ENCODE measurements at places on chromosomes 2 and 18.

- DNase-seq, result no peak
Observed at GRCh38 chr18:23136326-23137096, 1.2 kb downstream of the CABLES1 start.

- no peak for DNase-seq
Observed at GRCh38 chr2:240300840-240301239, 134.6 kb upstream of the GPC1 start.

DNA sequence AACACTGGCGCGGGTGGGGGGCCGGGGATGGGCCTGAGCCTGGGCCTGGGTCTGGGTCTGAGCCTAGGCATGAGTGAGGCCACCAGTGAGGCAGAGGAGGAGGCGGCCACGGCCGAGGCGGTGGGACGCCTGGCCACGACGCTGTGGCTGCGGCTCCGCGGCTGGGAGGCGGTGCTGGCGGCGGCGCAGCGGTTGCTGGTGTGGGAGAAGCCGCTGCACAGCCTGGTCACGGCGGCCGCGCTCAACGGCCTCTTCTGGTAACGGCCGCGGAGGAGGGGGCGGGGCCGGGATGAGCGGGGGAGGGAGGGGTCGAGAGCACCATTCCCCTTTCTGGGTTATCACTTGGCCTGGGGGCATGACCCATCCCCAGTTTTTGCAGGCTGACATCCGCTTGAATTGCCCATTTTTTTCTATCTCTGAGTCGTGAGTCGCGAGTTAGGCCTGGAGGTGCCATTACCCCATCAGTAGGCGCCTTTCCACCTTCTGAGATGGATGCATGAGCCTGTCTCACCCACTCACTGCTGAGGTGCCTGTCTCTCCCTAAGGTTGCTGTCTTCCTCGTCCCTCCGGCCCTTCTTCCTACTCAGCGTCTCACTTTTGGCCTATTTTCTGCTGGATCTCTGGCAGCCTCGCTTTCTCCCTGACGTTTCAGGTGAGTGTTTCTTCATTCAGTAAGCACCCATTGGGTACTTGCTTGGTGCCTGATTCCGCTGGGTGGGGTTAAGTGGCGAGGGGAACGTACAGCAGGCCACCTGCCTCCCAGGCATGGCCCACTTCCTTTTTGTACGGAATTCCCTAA, 501 bp downstream of the RETREG2 start:
- no peak for DNase-seq

- peak; percentile 21 for DNase-seq
Observed at GRCh38 chr2:37287966-37288365, 36.7 kb downstream of the PRKD3 start.

- no peak for DNase-seq
Observed at GRCh38 chr2:187877391-187877790, 323.2 kb upstream of the TFPI start.

- no peak for DNase-seq
Observed at GRCh38 chr18:25190472-25190871, 161.5 kb downstream of the ZNF521 start.

DNA sequence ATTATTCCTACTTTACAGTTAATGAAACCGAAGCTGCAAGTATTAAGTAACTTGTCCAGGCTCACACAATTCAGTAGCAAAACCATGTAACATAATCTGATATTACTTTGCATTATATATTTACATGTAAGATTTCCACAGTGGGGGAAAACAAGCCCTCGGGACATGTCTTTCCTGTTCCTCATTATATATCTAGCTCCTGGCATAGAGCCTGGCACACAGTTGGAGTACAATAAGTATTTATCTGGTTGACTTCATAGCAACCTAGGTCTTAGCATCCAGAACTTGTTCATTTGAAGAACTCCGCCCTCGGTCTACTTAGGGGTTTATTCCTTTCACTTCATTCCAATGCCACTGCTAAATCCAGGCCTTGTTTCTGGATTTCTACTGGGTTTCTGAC, 1.6 kb upstream of the RBM45 start:
- no peak for DNase-seq

- no peak for DNase-seq
Observed at GRCh38 chr2:200359552-200359951, 53.1 kb downstream of the SPATS2L start.

DNA sequence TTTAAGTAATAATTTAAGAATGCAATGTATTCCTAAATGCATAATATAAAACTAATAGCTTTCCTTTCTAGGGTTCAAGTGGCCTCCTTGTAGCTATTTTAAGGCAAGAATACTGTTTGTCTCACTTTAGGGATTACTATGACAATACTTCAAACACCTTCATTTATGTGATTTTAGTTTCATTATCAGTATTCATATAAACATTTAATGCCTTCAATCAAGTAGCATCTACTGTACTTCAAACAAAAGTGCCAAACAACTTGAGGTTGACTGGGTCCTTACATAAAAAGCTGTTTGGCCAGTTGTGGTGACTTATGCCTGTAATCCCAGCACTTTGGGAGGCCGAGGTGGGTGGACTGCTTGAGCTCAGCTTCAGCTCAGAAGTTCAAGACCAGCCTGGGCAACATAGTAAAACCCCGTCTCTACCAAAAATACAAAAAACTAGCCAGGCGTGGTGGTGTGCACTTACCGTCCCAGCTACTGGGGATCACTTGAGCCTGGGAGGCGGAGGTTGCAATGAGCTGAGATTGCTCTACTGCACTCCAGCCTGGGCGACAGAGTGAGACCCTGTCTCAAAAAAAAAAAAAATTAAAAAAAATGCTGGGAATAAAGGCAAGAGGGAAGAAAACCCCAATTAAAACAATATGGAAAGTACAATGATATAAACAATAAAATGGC, 9.3 kb downstream of the MEX3C start:
- DNase-seq, result no peak

- DNase-seq, result no peak
Observed at GRCh38 chr18:2656981-2657512, 1.5 kb downstream of the SMCHD1 start.

DNA sequence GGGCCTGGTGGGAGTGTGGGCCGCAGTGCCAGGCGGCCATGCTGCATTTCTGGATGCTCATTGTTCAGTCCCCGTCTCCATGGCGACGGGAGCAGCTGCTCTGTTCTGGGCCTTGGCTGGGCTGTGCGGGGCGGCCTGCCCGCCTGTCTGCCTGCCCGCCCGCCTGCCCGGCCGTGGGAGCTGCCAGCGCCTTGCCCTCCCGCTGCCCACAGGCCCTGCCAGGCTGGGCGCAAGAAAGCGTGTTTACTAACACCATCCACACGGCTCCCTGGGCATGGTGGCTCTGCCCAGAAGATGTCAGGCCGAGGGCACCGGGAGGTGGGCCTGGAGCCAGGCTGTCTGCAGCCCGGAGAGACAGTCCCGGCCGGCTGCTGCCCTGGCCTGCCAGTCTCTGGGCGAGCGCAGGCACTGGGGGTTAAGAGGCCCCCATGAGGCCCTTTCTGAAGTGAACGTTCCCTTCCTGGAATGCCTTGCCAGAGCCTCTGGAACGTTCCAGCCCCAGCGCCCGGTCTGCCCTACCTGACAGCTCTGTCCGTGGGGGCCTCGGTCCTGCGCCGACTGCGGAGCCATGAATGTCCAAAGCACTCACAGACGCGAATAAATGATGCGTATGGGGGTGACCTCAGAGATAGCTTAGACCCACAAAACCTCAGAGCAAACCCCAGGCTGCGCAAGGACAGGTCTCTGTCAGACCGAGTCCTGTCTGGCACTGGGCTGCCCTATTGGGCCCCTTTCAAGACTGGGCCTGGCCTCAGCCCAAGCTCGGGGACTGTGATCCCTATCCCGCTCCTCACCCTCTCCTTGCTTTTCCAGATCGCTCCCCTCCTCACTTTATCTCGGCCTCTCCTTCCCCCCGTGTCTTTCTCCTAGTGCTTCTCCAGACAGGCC, 44.3 kb downstream of the MYCN start:
- DNase-seq, result no peak

- no peak for DNase-seq
Observed at GRCh38 chr2:201448701-201449100, 2.6 kb downstream of the TRAK2 start.

DNA sequence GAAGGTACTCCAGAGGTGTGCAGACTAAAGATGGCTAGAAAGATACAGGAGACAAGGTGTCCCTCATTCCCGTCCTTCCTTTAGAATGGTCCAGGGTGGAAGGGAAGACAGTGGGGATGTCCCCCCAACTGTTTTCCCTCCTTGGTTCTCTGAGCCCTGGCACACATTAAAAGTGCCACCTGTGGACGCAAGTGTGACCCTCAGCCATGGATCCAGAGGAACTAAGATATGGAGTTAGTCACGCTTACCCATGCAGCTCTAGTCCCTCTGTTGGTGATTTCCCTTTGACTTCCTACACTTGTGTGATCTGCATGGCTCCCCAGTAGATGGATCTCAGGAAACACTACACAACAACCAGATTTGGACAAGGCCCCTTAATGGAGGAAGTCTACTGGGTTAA, 113.1 kb upstream of the SRD5A2 start:
- DNase-seq, result no peak

- DNase-seq, result no peak
Observed at GRCh38 chr2:40286721-40287120, 165.2 kb downstream of the SLC8A1 start.

GRCh38 chr2:25881764-25882163, 3.5 kb upstream of the ASXL2 start:
- no peak for DNase-seq

- no peak for DNase-seq
Observed at GRCh38 chr2:206886696-206887095, 52.6 kb upstream of the CPO start.

DNA sequence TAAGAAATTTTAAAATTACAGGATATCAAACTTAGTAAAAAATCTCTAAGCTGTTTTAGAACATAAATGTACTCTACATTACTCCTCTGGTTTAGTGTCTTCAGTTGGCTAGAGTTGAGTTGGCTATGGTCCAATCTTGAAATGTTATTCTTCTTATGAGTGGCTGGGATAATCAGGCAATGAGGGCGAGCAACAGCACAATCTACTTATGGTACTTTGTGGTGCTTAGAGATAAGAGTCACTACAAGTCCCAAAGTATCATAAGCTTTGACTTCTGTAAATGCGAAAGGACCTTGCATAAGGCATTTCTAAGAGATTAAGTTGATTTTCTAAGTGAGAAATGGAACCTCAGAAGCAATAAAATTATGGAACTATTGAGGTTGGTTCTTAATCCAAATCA, 361.7 kb downstream of the GPD2 start:
- DNase-seq, result no peak

DNA sequence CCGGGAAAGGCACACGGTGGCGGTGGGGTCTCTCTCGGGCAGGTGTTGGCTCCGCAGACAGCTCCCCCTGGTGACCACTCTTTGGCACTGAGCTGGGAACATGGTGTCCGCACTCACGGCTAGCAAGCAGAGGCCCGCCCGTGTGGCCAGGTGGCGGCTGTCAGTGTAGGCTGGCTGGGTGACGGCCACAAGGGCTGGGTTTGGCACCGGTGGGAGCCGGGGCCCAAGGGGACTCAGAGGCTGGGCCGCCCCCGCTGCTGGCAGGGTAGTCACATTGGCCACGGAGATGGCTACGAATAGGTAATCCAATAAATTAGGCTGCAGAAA, 1071.7 kb downstream of the RPIA start:
- DNase-seq, result peak; percentile 24

DNA sequence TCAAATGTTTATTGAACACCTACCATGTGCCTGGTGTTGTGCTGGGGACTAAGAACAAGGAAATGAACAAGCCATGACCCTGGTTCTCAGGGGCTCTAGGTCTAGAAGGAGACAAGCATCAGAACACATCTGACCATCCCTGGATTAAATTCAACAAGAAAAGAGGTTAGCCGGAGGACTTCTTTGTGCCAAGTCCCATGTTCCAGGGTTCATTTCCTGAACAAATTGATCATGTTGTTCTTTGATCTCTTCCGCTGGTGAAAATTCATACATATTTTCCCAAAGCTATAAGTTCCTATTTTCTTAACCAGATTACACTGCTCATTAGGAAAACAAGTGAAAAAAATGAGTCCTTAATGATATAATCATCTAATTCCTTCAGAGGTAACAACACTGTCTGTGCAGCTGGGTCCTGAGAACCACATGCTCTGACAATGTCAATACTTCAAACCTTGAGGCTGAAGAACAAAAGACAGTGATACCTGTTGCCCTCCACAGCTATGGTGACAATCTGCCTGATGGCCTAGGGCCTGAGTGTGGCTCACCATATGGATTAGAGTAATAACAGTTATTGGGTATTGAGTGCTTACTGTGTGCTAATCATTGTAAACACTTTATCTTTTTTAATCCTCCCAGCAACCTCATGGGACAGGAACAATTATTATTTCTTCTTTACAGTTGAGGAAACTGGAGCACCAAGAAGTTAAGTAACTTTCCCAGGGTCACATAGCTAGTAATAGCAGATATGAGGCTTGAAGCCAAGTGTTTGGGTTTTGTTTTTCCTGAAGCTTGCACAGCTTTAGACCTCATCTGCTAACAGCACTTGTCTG, 24.6 kb upstream of the INO80C start:
- DNase-seq, result no peak

DNA sequence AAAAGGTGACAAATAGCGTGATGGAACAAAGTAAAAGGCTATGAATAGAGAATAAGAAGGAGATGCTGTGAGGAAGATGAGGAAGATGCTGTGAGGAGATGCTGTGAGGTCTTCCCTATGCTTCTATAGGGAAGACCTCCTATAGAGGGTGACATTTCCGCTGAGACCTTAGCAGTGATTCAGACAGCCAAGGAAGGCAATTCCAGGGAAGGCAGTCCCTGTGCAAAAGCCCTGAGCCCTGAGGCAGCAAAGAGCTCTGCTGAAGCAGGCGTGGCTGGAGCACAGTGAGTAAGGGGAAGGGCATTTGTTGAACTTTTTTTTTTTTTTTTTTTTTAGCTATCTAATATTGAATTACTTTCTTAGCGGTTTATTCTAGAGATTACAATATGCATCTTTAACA, 142.7 kb upstream of the FOSL2 start:
- no peak for DNase-seq

GRCh38 chr18:506264-506663, 5.8 kb upstream of the COLEC12 start:
- DNase-seq, result no peak

DNA sequence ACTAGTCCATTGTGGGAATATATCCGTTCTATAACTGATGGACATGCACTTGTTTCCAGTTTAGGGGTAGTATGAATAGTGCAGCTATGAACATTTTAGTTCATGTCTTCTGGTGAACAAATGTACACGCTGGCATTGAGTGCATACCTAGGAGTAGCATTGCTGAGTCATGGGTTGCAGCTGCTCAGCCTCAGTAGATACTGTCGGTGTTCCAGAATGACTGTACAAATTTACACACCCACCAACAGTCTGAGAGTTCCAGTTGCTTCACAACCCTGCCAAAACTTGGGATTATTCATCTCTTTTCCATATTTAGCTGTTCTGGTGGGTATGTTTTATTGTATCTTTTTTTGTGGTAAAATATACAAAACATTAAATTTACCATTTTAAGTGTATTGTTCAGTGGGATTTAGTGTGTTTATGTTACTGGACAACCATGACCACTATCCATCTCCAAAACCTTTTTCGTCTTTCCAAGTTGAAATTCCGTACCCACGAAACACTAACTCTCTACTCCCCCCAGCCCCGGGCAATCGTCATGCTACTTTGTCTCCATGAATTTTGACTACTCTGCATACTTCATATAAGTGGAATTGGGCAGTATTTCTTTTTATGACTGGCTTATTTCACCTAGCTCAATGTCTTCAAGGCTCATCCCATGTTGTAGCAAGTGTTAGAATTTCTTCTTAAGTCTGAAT, 281.0 kb downstream of the PRKCE start:
- DNase-seq, result no peak

- DNase-seq, result no peak
Observed at GRCh38 chr2:99275882-99276281, 20.4 kb upstream of the LYG2 start.

GRCh38 chr2:233079473-233079877, 19.3 kb downstream of the INPP5D start:
- DNase-seq, result no peak

Data from HepG2 (cell line).